ENCODE measurements at places on chromosomes 11 and 22. TPM values are rescaled to one million over a fixed set of nuclear protein-coding genes. Genes with fewer than 3 reads are reported as not detected.
A peak's percentile ranks its signal among the peaks of the same experiment; 100 is the strongest.

DNA sequence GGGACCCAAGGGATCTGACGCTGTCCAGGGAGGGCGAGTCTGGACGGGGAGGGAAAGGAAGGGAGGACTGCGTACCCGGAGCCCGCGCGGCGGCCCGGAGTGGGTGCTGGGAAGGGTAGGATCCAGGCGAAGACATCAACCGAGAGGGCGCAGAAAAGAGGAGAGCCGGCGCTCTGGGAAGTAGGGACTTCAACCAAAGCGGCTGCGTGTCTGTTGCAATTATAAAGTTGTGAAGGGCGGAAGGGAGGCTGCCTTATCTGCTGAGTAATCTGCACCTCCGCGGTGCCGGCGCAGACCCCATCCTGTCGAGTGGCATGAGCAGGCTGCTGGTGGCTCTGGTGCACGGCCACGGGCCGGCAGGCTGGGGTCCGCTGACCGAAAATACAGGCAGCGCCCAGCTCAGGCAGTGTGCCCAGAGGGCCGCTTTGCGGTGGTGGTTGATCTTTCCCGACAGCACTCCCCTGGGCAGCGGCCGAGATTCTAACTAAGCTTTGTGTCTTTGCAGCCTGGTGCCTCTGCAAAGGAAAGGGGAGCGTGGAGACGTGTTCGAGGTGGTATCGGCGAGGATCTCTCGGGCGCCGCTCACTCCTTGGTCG is 978 bp downstream of the C11orf87 start:
- DNase-seq, result no peak

- DNase-seq, result peak; percentile 3
Measured at GRCh38 chr11:125173027-125173426, 8.5 kb downstream of the PKNOX2 start.

- no peak for DNase-seq
Measured at GRCh38 chr22:37669586-37669985, 5.8 kb upstream of the LGALS1 start.

DNA sequence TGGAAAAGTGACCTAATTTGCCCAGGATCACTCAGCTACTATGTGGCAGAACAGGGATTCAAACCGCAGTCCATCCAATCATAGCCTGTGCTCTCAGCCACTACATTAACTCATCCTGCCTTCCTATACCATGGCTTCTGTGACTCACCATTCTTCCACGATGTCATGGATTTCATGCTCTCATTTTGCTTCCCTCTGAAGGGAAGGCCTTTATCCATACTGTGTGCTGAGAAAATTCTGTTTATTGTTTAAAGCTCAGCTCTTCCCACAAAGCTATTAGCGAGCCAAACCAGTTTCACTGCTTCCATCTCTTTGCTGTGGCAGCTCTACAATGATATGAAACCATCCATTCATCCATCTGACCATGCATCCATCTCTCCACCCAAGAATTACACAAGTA is 289.9 kb downstream of the TENM4 start:
- DNase-seq, result no peak

GRCh38 chr11:107857550-107858216 is 904 bp downstream of the SLC35F2 start:
- peak; percentile 48 for DNase-seq

DNA sequence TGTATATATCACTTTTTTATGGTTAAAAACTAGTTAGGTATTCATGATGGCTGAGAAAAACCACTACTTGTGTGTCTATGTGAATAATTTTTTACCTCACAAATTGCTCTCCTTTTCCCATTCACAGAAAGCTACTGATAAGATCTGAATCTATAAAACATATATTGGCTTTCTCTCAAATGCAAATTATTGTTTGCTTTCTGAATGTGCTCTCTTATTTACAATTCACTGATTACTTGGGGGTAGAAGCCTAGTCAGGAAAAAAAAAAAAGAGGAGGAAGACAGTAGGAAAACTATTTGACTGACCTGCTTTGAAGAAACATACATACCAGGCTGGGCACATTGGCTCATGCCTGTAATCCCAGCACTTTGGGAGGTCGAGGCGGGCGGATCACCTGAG is 20.5 kb downstream of the PGM2L1 start:
- no peak for DNase-seq

- peak; percentile 100 for DNase-seq
Measured at GRCh38 chr11:695538-696248, at the start of gene TMEM80. Gene TMEM80 (plus strand): TSS chr11:695816. CDS start chr11:695828, 12 bp downstream.

GRCh38 chr11:61571869-61572268 is 9.0 kb downstream of the SYT7 start:
- no peak for DNase-seq

GRCh38 chr11:7514099-7514591 is 346 bp downstream of the PPFIBP2 start:
- peak; percentile 73 for DNase-seq

DNA sequence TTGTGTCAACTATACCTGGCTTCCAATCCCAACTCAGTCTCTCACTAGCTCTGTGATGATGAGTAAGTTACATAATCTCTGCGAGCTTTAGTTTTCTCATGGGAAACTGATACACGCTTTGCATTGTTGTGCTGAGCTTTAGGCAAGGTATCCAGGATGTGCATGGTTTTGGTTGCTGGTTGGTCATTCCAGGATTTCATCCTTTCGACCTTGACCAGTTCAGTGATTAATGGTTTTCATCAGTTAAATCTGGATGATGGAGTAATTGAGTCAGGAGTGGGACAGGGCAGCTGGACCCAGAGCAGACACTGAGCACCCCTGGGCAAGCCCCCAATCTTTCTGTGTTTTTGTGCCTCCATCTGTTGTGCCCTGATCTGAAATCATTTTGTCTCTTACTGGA is 417.3 kb upstream of the CADM1 start:
- no peak for DNase-seq

- DNase-seq, result no peak
Measured at GRCh38 chr11:60765355-60765754, 8.7 kb downstream of the MS4A15 start.

DNA sequence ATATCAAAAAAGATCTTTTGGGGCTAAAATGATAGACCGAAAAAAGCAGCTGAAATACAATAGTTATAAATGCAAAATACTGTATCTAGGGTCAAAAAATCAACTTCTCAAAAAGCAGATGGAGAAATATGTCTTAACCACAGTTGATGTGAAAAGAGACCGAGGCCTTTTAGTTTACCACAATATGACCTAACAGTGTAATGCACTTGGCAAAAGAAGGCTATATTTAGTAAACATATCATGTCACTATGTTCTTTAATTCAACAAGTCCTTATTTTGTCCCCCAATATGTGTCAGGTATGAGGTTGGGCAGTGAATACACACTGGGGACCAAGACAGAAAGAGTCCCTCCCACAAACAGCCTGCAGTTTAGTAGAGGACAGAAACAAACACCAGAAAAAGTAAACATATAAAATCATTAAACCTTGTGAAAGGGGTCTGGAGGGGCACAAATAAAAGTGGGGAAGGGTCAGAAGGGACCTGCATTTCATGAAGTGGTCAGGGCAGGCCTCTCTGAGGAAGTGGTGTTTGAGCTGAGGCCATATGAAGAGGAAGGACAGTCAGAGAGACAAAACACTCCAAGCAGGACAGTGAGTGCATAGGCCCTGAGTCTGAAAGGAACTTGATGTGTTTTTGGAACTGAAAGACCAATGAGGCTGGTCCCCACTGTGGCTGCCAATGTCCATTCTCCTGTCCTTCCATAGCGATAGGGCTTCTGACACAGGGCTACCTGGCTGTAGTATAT is 53.4 kb downstream of the LIF start:
- DNase-seq, result no peak

- DNase-seq, result no peak
Measured at GRCh38 chr22:21642584-21643448, 714 bp downstream of the SDF2L1 start.

KIF18A gene
- total RNA-seq, result 0.49 TPM

SYNGR1 gene
- 18.5 TPM for total RNA-seq

OLFML1 gene
- total RNA-seq, result 2.2 TPM

SHANK3 gene
- 4.2 TPM for total RNA-seq

QSER1 gene
- 30.3 TPM for total RNA-seq

PGR gene
- 12.0 TPM for total RNA-seq

Data from sigmoid colon (tissue), 7 donors.